A549 treated with DMSO at 1 μM for 4 hours (cell line): ENCODE measurements at places on chromosomes 12 and 14. TPM values are rescaled to one million over a fixed set of nuclear protein-coding genes. Genes with fewer than 3 reads are reported as not detected.

The MUCL1 gene
- total RNA-seq: not detected in 5 replicates

The C12orf60 gene
- total RNA-seq: 1.4 to 2.2 TPM (median 1.8 TPM) in 5 replicates

The CRIP1 gene
- 1,543 to 1,873 TPM (median 1,721 TPM) in 5 replicates for total RNA-seq

The TEX22 gene
- total RNA-seq: 0.08 to 0.41 TPM (median 0.20 TPM) in 5 replicates

The ALX1 gene
- 5.4 to 7.1 TPM (median 6.1 TPM) in 5 replicates for total RNA-seq
